ENCODE measurements at places on chromosomes 1 and 21.
A peak's percentile ranks its signal among the peaks of the same experiment; 100 is the strongest.

DNA sequence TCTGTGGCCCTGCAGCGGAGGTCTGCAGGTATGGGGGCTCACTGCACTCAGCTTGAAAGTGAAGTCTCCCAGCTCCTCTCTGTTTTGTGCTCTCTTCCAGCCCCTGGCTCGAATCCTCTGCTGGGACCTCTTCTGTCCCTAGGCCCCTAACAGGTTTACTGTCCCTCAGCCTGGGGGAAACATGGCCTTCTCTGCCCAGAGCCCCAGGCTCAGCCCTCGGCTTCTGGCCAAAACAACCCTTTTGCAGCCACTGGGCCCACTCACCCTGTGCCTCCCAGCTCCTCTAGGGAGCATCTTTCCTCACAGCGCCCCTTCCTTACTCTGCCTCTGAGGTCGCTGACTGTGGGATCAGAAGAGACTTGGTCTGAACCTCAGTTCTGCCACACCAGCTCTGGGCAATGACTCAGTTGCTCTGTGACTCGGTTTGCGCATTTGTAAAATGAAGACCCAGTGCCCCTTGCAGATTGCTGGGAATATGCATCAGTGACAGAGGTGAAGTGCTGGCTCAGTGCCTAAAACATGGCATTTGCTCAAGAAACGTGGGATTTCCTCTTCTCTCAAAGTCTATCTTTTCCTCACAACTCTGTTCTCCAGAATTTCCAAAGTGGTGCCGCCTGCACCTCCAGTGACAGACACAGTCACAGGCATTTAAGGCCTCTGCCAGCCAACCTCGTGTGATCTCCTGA lies 26.5 kb upstream of the TENT5C start:
- DNase-seq: no peak

DNA sequence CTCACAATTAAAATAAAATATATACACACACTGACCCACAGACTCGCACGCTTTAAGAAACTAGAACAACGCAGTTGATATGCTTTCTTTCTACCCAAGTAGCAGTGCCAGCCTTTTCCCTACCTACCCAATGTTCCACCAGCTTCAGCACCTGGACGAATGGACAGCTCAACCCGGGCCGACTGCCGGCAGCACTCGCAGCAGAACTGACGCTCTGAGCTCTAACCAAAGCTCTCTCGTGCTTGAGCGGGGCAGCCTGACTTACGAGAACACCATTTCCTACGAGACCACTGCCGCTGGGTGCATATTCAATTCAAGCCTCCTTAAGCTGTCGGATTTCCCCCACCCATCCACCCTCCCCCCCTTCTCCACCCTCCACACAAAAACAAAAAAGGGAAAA lies 127.4 kb upstream of the DPYD start:
- peak; percentile 81 for DNase-seq

GRCh38 chr1:107405236-107405635 lies 264.4 kb downstream of the NTNG1 start:
- DNase-seq: no peak

DNA sequence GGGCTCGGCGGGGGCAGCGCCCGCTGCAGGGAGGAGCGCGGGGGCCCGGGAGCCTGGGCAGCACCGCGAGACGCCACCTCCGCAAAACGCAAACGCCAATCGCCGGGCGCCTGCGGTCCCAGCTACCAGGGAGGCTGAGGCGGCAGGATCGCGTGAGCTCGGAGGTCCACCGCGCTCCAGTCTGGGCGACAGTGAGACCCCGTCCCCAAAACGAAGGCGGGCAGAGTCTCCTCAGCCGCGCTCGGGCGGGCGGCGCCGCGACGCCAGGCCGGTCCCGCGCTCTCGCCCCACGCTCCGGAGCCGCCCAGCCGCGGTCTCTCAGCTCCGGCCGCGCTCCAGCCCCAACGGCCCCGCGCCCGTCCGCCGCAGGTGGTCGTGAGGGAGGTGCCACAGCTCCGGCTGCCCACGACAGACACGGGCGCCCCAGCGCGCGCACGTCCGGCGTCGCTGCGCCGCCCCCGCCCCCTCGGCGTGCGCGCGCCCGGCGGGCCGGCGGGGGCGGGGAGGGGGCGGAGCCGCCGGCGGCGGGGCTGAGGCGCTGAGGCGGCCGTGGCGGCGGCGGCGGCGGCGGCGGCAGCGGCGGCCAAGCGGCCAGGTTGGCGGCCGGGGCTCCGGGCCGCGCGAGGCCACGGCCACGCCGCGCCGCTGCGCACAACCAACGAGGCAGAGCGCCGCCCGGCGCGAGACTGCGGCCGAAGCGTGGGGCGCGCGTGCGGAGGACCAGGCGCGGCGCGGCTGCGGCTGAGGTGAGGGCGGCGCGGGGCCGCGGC lies at the start of gene ADARB1:
Gene ADARB1, plus strand, starts transcription at position 533 of the 770 bp plus-strand sequence. CDS start 97,077 bp downstream, outside the sequence.
- peak; percentile 77 for DNase-seq

DNA sequence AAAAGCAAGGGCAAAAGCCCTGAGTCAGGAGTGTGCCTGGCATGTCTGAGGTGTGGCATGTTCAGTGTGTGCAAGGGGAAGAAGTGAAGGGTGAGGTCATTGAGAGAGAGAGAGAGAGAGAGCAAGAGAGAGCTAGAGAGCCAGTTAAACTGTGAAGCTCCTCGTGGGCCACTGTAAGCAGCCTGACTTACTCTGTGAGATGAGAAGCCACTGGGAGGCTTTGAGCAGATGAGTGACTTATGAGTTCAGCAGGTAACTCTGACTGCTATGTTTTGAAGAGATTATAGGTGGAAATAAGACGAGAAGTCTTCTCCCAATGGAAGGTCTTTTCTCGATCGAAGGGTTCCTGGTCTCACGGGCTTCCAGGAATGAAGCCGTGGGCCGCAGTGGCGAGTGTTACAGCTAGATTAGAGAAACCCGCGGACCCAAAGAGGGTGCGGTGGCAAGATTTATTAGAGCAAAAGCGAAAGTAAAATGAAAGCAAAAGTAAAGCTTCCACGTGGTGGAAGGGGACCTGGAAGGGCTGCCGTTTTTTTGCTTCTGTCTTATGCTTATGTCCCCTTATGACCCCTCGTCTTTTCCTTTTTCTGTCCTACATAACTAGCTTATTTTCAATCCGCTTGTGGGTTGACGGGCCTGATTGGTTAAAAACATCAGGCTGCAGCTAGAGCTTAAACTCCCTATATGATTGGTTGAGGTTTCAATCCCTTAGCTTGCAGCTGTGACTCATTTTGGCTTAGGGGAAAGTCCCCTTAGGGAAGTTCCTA lies 323.1 kb upstream of the FAM78B start:
- peak; percentile 58 for DNase-seq

DNA sequence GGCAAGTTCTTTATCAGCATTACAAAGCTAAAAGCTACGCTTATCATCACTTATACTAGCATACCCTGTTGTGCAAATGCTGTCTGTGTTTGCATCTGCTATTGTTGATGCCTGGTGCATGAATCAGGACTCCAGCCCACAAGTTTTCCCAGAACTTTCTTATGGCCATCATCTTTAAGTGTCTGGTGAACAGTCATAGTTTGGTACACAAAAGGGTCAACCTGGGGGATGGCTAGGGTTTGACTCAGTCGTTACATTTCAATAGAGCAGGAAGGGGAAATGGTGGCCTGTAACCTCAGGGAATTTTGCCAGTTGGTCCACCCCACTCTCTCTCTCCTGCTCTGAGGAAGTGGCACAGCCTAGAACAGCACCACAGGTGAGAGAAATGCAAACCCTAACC lies 35.4 kb downstream of the SELL start:
- DNase-seq: no peak

DNA sequence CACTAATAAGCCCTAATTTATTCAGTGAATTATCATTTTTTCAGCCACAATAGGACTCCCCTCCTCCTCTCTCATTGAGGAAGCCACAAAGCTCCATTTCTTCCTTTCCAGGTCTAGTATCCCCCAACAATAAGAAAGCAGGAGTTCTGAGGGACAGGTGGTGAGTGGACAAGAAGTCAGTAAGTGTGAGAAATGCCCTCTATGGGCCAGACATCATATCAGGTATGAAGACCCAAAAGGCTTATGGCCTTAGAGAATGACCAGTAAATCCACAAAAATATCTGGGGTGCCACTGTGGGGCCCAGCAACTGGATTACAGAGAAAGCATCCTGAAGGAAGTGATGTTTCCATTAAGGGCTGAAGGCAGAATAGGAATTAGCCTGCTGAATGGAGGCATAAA lies 175.7 kb downstream of the TRIM33 start:
- DNase-seq: no peak

GRCh38 chr1:163531345-163531744 lies 209.6 kb downstream of the NUF2 start:
- DNase-seq: no peak

DNA sequence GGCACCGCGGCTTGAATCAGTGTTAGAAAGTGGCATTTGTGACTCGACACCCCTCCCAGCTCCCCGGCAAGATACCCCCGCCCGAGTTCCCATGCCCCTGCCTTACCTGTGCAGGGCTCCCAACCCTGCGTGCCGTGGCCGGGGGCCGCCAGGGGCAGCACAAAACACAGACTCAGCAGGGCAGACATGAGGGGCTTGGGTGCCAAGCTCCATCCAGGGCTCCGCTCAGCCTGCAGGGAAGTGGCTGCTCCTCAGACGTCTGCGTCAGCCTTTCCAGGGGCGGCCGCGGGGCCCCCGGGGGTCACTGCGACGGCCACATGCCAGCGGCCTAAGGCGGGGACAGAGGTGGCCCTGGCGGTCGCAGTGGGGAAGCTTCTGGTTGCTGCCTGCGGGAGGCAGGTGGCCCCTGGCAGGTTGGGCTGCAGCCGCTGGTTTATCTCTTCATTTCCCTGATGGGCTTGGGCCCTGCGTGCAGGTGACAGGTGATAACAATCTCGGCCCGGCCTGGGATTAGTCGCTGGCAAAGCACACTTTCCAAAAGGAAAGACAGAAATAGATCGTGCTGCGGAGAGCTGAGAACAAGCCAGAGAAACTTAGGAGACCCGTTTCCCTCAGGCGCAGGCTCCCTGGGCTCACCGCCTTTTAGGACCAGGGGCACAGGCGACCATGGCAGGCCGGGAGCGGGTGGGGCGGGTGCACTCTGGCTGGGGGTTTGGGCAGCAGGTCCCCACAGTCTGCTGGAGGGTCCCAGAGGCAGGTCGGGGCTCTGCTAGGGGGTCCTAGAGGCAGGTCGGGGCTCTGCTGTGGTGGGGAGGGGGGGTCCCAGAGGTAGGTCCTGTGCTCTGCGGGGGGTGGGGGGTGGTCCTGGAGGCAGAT lies at the start of gene TSPEAR:
Gene TSPEAR, minus strand, starts transcription at position 246 of the 876 bp plus-strand sequence. Its CDS starts 58 bp downstream, at position 188.
- no peak for DNase-seq

DNA sequence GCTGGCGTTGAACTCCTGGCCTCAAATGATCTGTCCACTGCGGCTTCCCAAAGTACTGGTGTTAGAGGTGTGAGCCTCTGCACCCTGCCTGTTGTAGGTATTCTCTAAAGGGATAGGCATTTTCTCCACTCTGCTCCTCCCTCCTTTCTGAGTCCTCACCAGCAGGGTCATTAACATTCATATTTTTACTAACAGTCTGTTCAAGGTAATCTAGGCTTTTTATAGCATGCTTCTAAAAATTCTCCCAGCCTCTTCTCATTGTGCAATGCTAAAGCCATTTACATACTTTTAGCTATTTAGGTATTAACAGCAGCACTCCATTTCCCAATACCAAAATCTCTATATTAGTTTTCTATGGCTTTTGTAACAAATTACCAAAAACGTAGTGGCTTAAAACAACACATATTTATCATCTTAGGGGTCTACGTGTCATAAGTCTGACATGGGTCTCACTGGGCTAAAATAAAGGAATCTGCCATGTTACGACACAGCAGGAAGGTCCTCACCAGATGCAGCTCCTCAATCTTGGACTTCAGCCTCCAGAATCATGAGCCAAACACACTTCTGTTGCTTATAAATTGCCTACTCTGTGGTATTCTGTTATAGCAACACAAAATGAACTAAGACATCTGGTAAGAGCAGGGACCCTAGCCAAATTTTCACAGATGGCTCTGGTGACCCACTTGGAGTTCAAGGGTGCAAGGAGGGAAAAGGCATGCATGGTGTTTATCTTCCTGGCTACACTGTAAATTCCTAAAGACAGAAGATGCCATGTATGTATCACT lies 2.9 kb upstream of the SLC2A7 start:
- no peak for DNase-seq

GRCh38 chr1:91151702-91152101 lies 129.9 kb upstream of the ZNF644 start:
- DNase-seq: no peak

- DNase-seq: no peak
Measured at GRCh38 chr1:203582568-203582967, 44.1 kb upstream of the ATP2B4 start.

- peak; percentile 37 for DNase-seq
Measured at GRCh38 chr1:30191154-30191702, 532.2 kb downstream of the MATN1 start.

- DNase-seq: no peak
Measured at GRCh38 chr21:25496825-25497482, 110.3 kb downstream of the MRPL39 start.

DNA sequence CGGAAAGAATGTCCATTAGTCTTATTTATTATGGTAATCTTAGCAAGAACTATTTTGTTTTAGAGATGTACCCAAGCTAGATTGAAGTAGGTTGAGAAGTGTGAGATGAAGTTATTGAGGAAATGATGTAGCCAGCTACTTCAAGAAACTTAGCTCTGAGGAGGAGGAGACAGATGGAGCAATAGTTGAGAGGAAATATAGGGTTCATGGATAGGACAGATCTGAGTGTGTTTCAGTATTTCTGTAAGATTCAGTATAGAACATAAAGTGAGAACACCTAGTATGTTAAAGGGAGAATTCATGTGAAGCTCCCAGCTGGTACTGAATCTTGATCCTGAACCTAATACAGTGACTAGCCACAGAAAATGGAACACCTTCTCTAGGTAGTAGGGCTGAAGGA lies 28.9 kb downstream of the TSNAX start:
- no peak for DNase-seq

GRCh38 chr1:39816415-39817090 lies 27.9 kb upstream of the BMP8B start:
- DNase-seq: peak; percentile 74

- DNase-seq: no peak
Measured at GRCh38 chr1:78095593-78095992, 49.8 kb downstream of the GIPC2 start.

- no peak for DNase-seq
Measured at GRCh38 chr1:23751815-23752200, 8.5 kb downstream of the ELOA start.

DNA sequence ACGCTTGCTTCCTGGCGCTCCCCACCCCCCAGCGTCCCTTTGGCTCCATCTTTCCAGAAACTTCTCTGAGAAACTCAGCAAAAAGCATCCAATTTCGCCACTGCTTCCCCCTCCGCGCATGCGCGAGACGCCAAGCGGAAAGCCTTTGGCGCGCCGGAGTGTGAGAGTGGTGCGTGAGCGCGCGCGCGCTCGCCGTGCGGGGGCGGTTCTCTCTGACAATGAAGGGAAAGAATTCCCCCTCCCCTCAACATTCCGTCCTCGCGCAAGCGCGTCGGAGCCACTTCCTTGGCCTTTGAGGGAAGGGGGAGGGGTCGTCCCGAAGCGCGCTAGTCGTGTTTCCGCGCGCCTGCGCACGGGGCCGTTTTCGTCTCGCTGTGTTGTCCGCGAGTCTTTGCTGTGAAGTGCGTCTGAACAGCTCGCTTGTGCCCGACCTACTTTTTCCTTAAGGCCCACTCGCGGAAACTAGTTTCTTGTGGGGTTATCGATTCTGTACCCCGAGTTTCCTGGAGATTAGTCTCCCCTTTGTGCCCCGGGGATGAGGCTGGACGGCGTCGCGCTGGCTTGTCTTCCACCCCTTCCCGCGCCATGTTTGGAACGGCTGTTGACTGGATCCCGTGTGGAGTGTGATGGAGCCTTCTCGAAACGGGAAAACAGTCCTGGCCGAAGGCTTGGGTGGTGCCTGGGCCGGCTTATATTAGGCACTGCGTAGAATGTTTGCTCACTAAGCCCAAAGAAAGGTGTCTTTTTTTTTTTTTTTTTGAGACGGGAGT lies 11.6 kb upstream of the SPEN start:
- peak; percentile 98 for DNase-seq
